ENCODE measurements at places on chromosomes 7 and 10. TPM values are rescaled to one million over a fixed set of nuclear protein-coding genes. Genes with fewer than 3 reads are reported as not detected.

- no peaks in the 10 kb centered on the region for H3K27me3 ChIP-seq
- H3K4me3 ChIP-seq: no peak overlapping the region
- no peaks in the 10 kb centered on the region for H3K36me3 ChIP-seq
These were observed 155.1 kb upstream of the NPVF start for GRCh38 chr7:25383402-25383801.

GRCh38 chr10:60975716-60976115 is 31.7 kb upstream of the RHOBTB1 start:
- peaks cover 27% of the 10 kb centered on the region for H3K4me1 ChIP-seq
- no peak for DNase-seq
- H3K27me3 ChIP-seq: no peaks in the 10 kb centered on the region
- H3K4me3 ChIP-seq: no peak overlapping the region

DNA sequence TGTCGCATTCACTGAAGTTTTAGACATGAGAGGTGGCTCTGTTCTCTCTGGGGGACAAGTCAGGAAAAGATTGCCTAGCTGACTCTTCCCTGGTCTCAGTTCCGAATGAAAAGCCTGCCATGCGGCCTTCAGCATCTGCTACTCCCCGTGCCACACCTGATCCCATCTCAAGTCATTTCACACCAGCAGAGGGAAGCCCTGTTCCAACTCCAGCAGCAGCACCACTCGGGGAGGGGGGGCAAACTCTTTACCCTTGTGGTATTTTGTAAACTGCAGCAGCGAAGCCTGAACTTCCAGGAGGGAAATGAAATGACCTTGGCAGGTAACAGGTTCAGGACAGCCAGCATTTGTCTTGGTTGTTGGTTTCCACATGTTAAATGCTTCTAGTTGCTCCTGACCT is 13.8 kb downstream of the LRRC4 start:
- H3K27me3 ChIP-seq: no peaks in the 10 kb centered on the region
- no peaks in the 10 kb centered on the region for H3K36me3 ChIP-seq
- H3K4me3 ChIP-seq: no peak overlapping the region
- DNase-seq: no peak
- no peak overlapping the region for H3K27ac ChIP-seq

The UPK3BL2 gene
- 6.8 TPM for total RNA-seq

The GIMAP8 gene
- total RNA-seq: 1.4 TPM
